ENCODE measurements at places on chromosomes 12 and 14.

DNA sequence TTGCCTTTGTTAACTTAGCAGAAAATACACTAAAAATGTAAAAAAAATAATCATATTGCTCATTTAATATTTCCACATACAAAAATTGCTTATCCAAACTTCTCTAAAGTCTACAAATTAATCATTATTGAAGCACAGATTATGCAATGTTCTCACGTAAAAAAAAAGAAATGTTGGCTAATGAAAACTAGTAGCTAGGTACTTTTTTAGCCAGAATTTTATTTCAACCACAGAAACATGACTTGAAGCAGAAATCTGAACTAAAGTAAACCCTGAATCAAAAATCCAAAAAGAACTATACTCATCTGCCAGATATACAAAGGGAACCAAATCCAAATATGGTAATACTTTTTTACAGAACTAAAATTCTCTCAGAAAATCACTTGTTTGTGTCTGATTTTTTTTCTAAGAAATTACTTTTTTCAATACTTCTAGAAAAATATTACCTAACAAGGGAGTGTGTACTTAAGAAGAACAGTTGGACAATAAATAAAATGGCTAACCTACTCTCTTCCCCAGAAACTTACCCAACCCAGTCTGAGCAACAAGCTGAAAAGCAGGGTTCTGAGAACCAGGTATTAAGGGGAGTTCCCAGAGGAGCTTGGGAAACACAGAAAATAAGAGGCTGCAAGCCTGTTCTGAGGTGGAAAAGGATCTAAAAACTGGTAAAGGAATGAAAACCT lies 78.4 kb upstream of the RAP1B start:
- DNase-seq: no peak

DNA sequence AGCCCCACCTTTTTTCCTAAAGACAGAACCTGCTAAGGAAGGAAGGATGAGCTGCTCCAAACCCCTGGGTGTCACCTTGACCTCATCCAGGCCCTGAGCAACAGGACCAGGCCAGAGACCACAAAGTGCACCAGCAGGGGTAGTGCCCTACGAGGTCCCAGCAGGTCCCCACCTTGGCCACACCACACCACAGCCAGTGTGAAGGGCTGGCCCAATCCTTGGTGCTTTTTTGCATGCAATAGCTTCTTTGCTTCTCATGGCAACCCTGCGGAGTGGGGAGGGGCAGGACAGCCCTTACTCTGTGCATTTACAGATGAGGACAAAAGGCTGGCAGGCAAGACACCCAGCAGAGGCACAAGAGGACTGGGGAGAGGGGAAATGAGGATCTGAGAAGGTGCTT lies 352.6 kb downstream of the BCL11B start:
- DNase-seq: no peak

- no peak for DNase-seq
Observed at GRCh38 chr12:2151391-2151790, 98.6 kb downstream of the CACNA1C start.

GRCh38 chr14:69987406-69988121 lies 108.3 kb downstream of the SMOC1 start:
- DNase-seq: no peak

GRCh38 chr14:64960762-64961276 lies 11.3 kb downstream of the RAB15 start:
- no peak for DNase-seq

DNA sequence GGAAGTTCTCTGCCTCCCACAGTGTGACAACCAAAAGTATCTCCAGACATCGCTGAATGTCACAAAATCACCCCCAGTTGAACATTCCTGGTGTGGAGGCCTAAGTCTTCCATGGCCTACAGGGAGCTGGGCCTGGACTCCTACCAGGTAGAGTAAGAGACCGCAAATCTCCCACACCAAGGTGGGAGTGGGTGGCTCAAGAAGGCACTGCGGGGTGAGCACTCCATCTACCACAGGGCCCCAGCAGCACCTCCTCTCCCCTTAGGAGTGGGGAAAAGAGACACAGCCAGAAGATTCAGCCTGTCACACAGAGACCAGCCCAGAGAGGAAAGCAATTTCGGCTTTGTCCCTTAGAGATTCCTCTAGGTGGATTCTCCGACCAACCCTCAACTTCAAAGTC lies 25.5 kb downstream of the LRTM2 start:
- DNase-seq: no peak

GRCh38 chr14:71405676-71406075 lies 498.4 kb downstream of the PCNX1 start:
- no peak for DNase-seq

DNA sequence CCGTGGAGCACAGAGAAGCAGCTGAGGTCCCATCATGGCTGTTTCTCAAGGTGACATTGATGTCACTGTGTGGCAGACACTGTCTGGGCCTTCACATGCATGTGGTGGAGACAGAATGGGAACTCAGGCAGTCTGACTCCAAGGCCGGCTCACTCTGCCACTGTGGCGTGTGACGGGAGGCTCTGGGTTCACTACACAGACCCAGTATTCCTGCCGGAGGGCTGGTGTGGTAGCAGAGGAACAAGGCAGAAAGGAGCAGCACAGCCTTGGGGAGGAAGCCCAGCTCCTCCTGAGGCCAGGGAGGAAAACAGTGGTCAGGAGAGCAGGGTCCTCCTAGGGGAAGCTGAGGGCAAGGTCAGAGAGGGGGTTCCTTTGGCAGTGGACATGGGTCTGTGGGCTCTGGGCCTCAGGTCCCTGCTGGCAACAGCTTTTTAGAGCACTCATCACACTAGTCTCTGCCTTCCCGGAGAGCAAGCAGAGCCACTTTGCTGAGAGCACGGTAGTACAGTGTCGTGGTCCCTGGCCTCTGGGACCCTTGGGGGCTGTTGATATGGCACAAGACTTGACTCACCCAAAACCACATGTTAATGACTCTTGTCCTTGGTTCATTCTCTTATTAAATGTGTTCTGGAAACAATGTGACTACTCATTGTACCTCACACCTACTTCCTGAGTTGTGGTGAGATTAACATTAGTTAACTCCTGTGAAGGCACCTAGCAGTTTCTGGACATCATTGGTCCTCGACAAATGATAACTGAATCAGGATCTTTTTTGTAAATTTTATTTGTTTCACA lies 21.3 kb downstream of the DCAF4 start:
- DNase-seq: no peak

GRCh38 chr12:105201299-105201698 lies 34.7 kb downstream of the APPL2 start:
- DNase-seq: no peak

GRCh38 chr14:60188115-60188514 lies 22.9 kb upstream of the DHRS7 start:
- no peak for DNase-seq

DNA sequence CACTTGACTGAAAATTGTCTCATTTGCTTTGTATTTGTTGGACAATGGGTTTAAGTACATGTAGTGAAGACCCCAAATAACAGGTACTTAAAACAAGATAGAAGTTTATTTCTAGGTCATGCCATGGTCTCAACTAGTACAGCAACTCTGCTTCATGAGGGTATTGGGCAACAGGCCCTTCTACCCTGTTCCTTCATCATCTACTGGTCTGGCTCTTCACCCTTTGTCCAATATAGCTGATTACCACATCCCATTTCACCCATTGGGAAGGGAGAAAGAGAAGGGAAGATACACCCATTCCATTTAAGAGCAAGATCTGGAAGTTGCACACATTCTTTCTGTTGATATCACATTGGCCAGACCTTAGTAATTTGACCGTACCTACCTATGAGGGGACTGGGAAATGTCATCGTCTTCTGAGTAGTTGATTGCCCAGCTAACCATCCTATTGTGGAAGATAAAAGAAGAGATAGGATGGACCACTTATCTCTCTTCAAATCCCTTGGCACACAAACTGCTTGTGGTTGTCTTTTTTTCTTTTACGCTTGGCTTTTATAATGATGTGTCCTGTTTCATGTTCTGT lies 104.6 kb downstream of the DIP2B start:
- DNase-seq: no peak

- no peak for DNase-seq
Observed at GRCh38 chr14:102234331-102235264, 70.4 kb downstream of the MOK start.

DNA sequence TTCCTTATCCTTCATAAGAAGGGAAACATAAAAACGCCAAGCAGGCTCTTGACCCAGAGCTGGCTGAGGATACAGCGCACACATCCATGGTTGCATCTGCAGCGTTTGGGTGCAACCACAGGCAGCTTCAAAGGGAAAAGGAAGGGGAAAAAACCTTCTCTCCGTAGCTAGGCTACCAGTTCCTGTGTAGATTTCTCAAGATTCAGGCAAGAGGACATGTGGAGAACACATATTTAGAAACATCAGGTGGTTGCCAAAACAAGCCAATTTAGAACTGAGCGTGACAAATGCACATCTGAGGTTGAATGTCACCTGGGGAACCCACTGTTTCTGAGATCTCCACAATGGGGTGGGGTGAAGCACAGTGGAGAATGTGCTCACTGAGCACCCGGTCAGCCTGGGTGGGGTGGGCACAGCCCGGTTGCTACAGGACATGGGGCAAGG lies 78.3 kb upstream of the BDKRB2 start:
- DNase-seq: no peak

DNA sequence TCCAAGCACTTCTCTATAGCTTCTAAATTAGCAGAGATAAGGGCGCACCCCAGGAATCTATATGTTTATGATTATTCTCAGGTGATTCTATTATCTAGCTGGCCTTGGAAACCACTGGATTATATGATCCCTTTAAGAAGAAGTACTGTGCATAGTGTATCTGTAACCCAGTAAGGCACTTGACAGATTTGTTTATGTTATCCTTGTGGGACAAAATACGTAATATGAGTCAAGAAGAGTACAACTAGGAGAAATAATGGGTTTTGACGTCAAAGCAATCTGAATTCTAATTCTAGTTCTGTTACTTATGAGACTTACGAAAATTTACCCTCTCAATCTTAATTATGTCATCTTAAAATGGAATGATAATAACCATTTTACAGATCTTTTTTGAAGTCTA lies 259.6 kb upstream of the NAV3 start:
- DNase-seq: no peak

DNA sequence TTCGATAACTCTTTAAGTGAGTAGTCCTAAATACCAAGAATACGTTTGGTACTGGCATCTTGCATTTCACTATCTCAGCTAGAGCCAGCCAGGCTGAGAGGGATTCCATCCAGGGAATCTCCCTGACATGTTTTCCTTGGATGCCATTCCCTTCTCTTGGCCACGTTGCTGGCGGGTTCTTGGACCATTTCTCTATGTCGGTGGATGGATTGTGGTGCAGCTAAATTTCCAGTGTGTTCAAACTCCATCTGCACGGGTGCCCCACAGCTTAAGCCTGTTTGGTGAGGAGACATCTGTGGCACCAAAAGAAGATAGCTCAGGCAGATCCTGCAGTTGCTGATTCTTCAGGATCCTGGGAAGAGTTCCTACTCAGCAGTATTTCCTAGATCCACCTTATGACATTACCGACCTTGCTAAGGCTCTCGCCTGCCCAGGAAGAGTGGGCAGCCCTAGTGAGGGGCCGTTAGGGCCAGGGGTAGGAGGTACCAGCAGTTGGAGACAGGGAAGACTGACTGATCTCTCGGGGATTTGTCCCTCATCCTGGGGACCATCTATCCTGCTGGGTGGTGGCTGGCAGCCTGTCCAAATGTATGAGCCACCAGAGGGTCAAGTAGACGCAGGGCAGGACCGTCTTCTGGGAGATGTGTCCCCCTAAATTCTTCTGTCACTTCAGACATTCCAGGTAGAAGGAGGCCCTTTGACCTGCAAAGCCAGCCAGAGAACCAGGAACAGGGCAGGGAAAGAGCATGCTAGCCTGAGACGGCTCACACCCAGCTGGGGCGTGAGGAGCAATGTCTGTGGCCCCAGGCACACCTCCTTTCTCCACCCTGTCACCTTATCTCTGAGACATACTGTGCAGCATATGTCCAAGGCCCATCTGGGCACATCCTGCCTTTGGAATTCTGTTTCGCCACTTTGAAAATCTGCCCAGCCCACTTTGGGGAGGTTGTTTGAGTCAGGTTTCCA lies 72.6 kb upstream of the CAPRIN2 start:
- no peak for DNase-seq

GRCh38 chr12:79848339-79848738 lies 86.6 kb downstream of the PPP1R12A start:
- no peak for DNase-seq

- DNase-seq: no peak
Observed at GRCh38 chr12:76920172-76921099, 41.6 kb upstream of the CSRP2 start.
